ENCODE measurements at places on chromosomes 11 and 22.

DNA sequence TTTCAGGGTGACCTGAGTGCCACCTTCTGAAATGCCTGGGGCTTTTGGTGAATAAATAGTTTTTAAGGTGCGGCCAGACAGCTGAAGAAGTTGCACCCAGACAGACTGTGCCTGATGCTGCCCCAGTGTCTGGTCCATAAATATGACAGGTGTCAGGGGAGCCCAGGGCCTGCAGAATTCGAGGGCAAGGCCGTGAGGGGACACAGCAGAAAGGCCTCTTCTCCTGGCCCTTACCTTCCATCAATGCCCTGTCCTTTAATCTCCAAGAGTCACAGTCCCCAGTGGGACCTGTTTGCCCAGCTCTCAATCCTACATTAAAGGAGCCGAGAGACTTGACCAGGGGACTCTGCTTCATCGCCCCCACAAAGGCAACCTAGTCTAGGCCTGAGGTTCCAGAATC is 45.7 kb downstream of the NAT10 start:
- DNase-seq, result no peak

DNA sequence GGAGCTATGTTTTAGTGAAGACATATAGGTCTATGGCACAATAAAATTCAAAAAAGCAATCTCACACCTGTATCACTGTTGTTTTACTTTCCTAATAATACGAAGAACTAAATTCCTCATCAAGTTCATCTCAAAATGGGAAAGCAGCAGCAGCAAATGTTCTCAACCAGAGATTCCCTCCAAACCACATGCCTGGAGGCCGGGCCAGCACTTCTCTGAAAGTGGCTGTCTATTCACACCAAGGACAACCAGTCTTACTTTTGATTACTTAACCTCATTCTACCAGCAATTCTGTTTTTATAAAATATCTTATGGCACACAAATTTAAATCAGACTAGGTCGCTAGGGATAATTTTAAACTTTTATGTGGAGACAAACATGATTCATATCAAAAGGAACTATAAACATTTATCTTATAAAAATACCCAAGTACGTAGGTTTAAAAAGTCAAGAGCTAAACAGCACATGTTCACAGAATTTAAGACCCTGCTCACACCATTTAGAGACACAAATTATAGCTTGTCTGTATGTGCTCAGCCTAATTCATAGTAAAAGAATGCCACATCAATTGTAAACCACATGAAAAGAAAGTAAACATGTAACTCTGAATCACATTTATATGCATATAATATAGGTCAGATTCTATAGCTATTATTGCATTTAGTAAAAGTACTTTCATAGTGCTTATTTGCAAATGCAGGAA is 46.1 kb downstream of the RRAS2 start:
- DNase-seq, result no peak

- DNase-seq, result no peak
These were observed 18.8 kb upstream of the PRR5 start for GRCh38 chr22:44683237-44683636.

DNA sequence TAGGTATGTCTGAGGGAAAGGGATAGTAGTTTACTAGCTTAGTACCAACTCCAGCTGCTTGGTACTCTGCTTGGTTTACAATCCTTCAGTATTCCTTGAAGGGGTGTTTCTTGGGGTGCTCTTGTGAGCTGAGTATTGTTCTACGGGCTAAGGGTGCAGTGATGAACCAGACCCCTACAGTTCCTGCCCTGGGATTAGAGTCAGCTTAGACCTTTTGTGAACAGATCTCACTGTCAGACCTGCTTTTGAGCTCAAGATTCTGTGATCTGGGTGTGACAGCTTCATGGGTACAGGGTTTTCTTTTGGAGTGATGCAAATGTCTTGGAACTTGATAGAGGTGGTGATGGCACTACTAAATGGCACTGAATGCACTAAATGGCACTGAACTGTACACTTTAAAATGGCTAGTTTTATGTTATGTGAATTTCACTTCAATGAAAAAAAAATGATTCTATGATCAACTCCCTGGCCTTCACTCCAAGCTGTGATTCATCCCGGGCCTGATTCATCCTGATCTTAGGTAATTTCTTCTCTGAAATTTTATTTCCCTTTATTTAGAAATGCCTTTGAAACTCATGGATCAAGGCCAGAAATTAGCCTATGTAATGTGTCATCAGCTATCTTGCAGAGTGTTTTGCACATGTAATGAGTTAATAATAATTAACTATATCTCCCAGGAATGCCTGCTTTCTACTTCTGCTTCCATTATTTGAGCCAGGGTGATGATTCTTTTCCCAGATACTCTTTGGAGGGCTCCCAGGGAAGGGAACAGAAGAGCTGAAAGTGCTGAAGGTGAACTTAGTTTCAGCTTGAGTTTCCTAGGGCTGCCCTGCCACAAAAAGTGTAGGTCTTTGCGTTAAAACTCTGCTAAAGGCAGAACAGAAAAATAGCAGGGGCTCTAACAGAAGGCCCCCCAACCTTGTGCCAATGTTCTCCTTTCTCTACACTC is 87.9 kb downstream of the NCAM1 start:
- no peak for DNase-seq

DNA sequence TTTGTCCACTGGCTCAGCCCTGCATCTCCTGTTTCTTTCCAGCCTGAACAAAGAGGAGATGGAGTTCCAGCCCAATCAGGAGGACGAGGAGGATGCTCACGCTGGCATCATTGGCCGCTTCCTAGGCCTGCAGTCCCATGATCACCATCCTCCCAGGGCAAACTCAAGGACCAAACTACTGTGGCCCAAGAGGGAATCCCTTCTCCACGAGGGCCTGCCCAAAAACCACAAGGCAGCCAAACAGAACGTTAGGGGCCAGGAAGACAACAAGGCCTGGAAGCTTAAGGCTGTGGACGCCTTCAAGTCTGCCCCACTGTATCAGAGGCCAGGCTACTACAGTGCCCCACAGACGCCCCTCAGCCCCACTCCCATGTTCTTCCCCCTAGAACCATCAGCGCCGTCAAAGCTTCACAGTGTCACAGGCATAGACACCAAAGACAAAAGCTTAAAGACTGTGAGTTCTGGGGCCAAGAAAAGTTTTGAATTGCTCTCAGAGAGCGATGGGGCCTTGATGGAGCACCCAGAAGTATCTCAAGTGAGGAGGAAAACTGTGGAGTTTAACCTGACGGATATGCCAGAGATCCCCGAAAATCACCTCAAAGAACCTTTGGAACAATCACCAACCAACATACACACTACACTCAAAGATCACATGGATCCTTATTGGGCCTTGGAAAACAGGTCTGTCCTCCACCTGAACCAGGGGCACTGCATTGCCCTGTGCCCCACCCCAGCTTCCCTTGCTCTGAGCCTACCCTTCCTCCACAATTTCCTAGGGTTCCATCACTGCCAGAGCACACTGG is 5.0 kb downstream of the FTH1 start:
- DNase-seq, result no peak

GRCh38 chr11:16900491-16900890 is 113.7 kb downstream of the PLEKHA7 start:
- no peak for DNase-seq

DNA sequence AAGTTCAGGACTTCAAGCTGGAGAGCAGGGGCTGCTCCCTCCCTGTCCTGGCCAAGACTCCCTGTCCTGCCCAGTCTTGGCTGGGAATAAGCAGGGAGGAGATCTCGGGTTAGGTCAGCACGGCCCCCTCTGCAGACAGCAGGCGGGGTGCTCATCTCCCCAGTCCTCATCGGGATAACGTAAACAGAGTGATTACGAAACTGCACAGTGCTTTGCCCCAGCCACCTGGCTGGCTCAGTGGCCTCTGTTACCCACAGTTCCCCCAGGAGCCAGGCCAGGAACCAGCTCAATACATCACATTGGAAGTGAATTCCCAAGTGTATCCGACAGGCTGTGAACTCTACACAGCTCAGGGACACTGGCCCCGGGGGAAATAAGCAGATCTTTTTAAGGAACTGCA is 42.7 kb upstream of the KCNJ11 start:
- DNase-seq, result no peak

DNA sequence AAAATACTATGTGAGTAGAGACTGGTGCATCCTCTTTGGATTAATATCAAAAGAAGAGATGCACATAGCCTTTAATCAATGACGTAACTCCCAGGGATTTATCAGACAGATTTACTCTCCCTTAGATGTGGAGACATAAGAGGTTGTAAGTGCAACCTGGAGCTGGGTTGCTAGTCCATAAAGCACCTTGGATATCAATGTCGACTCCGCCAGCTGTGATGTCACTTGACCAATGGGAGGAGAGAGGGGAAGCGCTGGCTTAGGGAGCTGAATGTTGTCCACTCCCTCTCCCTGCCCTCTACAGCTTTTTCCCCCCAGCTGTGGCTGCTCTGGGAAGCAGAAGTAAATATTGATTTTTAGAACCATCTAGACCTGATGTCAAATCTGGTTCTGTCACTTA is 28.9 kb upstream of the TMEM86A start:
- DNase-seq, result no peak

DNA sequence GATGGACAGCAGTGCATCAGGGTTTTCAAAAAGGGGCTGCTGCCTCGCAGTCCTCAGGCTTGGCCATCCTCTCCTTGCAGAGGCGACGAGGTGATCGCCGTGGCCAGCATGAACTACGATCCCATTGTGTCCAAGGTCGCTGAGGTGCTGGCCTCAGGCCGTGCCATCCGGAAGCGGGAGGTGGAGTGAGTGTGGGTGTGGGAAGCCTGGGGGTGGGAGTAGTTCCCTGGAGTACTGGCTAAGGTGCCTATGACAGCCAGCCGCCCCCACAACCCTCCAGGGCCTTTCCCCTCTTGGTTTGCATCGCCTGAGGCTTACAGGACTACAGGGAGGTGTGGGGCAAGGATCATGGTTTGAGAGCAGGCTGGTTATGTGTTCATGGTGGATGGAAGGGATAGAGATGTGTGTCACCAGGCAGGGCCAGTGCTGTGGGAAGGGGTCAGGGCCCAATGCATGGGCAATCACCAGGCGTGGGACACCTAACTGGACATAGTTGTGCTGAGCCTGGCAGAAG is 2.1 kb upstream of the LZTR1 start:
- no peak for DNase-seq

- no peak for DNase-seq
These were observed 99.5 kb downstream of the ZNF280B start for GRCh38 chr22:22408731-22409696.

DNA sequence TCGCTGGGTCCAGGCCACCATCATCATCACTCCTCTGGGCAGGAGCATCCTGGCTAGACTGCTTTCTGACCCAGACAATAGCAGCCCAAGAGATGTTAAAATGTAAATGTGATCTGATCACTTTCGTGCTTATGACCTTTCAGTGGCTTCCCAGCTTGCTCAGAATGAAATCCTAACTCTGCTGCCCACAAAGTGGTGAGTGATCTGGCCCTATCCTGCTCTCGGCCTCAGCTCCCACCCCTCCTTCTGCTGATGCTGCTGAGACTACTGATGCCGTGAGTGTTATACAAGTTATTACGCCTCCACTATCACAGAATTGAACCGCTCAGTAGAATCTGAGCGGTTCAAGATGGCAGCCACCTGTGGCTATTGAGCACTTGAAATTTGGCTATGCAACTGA is 26.2 kb downstream of the ELF5 start:
- no peak for DNase-seq

DNA sequence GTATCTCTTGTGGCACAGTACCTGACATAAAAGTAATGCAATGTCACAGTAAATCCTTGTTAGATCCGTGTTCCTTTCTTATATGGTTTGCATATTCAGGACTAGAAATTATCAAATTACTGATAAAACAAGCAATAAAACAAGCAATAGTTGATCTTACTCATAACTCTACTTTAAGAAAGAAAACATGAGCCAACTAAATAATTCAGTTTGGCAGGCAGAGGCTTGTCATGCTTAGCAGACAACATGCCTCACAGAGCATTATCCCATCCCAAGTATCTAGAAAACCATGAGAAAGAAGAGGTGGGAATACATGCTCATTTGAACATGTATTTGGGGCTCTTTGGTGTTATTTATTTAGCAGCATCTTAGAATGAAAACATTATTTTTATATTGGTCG is 241.9 kb downstream of the SOX6 start:
- DNase-seq, result no peak

DNA sequence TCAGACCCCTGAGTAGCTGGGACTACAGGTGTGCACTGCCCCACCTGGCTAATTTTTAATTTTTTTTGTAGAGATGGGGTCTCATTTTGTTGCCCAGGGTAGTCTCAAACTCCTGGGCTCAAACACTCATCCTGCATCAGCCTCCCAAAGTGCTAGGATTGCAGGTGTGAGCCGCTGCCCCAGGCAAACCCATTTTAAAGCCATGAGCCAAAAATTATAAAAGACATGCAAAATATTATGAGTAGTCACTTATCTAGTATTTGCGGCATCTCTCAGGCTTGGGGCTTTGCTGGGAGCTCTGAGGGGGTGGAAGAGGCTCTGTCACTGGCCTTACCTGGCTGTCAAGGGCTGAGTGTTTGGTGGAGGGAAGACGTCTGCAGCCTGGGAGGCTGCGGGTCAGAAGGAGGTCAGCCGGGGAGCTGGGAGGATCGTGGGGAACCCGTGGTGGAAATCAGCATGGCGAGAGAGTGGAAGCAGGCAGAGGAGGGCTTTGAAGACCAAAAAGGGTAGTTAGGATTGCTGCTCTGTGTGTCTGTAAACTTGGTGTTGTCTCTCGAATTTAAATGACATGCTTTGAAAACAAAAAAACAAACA is 69.1 kb upstream of the PARVG start:
- DNase-seq, result no peak

- no peak for DNase-seq
These were observed 132.2 kb upstream of the PITPNB start for GRCh38 chr22:28051091-28051786.

- DNase-seq, result no peak
These were observed 227.6 kb downstream of the SBF2 start for GRCh38 chr11:10066441-10066840.

- peak; percentile 72 for DNase-seq
These were observed 27.1 kb downstream of the PARVA start for GRCh38 chr11:12404436-12404835.

GRCh38 chr11:57477507-57478189 is 17.3 kb downstream of the RTN4RL2 start:
- DNase-seq, result no peak

- DNase-seq, result peak; percentile 27
These were observed 6.1 kb downstream of the C11orf96 start for GRCh38 chr11:43948341-43949225.

GRCh38 chr11:17978553-17979287 is 34.1 kb downstream of the SERGEF start:
- peak; percentile 50 for DNase-seq

DNA sequence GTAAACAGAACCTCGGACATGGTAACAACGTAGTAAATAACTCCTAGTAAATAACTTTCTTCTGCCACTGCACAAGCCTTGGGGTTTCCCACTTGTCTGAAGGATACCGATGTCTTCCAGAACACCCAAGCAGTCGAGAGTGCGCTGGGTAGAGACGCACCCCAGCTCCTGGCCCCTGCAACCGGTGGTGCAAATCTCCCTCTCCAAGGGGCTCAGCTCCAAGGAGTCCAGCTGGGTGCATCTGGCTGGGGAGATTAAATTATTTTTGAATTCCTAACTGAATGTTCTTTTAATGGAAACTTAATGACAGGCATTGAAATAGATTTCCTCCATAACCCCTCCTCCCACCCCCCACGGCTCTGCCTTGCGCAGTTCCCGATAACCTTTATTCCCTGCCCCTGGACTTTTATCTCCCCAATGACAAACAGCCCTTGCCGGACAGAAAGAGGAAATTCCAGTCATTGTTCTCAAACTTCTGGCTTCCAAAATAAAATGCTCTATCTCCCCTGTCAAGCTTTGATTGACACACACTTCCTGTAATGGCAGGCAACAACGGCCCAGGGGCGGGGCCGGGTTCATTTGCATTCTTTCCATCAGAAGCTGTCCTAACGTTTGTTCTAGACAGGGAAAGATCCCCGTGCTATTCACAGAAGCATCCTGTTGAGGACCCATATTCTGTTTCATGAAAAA is 31.2 kb downstream of the KCNJ1 start:
- DNase-seq, result no peak

All from right forelimb (tissue), 1 donor.